ENCODE measurements at places on chromosomes 1 and 21. TPM values are rescaled to one million over a fixed set of nuclear protein-coding genes. Genes with fewer than 3 reads are reported as not detected.

- no peak for DNase-seq
Observed at GRCh38 chr1:19759740-19760089, 40.0 kb downstream of the TMCO4 start.

Gene CCDC24
- total RNA-seq = 0.86 TPM

Gene MAP10
- 2.8 TPM for total RNA-seq

DNA sequence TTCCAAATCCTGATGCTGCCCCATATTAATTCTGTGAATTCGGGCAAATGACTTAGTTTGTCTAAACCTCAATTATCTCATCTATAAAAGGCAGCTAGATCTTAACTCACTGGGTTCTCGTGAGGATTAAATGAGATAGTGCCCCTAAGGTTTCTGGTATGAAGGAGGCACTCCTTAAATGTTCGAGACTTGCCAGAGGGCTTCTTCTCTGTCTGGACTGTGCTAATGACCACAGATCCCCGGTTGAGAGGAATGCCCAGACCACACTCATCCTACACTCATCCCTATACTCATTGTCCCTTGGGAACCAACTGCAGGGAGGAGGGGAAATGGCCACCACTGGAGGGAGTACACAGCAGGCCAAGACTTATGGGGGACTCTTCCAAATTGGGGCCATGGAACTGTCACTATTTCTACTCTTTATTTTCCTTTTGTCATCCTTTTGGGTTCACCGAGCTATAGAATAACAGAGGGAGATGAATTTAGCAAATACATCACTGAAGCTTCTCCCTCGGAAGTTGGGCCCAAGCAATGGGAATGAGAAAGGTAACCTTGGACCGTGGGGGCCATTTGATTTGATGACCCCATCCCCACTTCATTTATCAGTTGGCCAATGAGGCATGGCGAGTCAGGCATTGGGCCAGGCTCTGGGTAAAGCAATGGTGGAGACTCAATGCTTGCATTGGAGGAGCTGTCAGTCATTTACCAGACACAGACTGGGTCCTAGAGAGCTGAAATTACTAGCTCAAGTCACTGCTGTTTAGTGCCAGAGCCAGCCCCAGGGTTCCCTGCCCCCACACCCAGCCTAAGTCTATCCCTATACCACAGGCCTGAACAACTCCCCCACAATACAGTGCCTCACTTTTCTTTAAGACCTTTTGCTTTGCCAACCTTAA, 5.1 kb downstream of the ATF3 start:
- DNase-seq = no peak

DNA sequence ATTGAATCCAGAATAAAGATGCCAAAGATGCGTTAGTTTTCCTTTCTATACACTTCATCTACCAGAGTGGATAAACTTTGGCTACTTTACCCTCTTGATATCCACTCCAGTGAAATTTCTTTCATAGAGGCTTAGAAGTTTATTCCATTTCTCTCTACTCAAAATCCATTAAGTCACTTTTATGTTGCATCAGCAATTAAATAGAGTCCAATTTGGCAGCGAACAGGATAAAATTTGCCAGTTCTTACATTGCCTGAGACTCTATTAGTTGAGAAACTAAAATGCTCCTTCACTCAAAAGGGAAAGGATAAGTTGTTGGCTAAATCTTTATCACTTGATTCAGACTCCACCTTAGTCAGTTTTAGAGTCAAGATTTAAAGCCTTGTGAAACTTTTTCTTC, 57.9 kb downstream of the ACBD6 start:
- no peak for DNase-seq

Gene MLLT11
- 2.9 TPM for total RNA-seq

DNA sequence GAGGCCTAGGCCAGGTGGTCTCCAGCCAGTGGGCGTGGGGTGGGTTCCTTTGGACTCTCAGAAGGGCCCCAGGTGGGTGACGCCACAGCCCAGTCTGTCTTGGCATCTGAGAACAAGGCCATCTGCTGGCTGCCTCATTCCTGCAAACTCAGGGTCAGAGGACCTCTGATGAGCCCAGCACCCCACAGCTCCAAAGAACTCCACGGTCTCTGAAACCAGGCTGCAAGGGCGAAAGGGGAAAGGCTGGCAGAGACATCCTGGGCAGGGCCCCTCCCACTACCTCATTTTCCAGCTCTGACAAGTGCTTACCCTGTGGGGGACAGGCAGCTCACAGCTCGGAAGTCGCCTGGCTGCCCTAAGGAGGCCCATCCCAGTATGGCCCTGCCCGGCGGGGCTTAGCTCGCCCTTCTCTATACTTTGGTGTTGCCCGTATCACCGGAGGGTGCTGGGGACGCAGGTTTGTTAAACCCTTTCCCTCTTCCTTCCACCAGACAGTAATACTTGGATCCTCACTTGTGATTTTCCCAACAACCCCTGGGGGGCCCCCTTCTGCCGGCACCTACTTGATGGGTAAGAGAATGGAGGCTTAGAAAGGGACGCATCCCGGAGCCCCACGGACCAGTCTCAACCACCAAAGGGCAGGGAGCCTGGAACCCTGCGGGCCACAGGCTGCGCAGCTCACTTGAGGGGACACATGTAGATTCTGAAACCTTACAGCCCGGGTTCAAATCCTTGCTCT, 10.9 kb upstream of the EDN2 start:
- peak; percentile 46 for DNase-seq

Gene DNAJC28
- 5.7 TPM for total RNA-seq

Gene ST6GALNAC3
- 4.5 TPM for total RNA-seq

DNA sequence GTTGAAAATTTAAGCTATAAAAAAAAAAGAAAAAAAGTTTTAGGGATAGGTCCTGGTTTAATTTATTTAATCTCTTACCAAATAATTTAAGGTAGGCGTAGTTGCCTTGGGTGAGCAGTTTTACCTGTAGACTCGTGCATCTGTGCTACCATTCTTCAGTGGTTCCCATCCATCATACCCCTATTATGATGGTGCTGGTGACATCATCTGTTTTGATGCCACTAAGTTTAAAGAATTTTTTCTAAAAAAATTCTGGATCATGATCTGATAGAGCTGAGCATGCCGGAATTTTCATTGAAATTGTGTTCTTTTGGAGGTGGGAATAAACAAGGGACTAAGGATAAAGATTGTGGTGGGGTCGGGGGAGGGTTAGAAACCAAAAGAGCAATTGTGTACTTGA, 15.7 kb downstream of the LAMC1 start:
- DNase-seq = no peak

DNA sequence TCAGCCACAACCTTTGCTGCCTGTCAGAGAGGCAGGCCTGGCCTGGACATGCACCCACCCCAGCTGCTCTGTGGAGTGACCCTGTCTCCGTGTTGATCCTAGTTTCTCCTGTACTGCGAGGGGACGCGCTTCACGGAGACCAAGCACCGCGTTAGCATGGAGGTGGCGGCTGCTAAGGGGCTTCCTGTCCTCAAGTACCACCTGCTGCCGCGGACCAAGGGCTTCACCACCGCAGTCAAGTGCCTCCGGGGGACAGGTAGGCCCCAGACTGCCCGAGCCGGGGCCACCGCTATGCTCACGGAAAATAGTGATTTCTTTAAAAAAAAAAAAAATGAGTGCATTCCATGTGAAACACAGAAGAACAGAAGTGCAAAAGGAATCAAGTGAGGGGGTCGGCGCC, 41.6 kb upstream of the TRAPPC10 start:
- DNase-seq = no peak

Gene TRIM46
- 0.08 TPM for total RNA-seq

Gene PTPN22
- total RNA-seq = 0.35 TPM

- DNase-seq = no peak
Observed at GRCh38 chr1:17192394-17193221, 12.3 kb upstream of the PADI1 start.

DNA sequence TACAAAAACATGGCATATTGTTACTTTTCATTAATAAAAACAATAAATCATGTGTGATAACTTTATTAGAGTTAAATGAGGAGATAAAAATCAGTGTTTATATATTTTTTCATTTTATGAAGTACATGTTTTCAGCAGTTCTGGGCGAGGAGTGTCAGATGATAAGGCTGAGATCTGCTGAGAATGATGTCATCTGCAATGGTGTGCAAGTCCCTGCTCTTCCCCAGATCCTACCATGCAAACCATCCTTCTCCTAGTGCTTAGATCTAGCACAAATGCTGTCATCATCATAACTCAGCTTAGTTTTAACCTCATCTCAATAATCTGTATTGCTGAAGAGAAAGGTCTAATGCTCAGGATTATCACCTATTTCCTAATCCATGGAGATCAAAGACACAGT, 214.4 kb upstream of the DAB1 start:
- DNase-seq = no peak

- DNase-seq = no peak
Observed at GRCh38 chr1:9183441-9183840, 51.1 kb upstream of the H6PD start.

Gene S100A4
- total RNA-seq = 130 TPM

- no peak for DNase-seq
Observed at GRCh38 chr1:64163970-64164369, 39.5 kb upstream of the UBE2U start.

DNA sequence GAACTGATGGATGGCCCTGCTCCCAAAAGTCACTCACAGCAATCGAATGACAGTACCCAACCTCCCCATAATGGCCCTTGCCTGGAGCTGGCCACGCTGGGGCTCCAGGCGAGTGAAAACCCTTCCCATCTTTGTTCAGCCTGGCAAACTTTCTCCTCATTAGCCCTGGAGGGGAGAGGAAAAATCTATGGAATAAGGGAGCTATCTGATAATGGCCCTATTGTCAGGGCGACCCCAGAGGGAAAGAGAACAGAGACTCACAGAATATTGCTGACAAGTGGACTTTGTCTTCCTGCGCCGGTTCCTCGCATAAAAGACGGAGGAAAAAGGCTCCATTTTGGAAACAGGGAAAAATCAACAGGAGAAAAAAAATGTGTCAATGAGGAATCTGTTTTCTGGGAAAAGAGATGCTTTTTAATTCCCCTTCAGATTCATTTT, 13.0 kb upstream of the ARHGEF16 start:
- no peak for DNase-seq

DNA sequence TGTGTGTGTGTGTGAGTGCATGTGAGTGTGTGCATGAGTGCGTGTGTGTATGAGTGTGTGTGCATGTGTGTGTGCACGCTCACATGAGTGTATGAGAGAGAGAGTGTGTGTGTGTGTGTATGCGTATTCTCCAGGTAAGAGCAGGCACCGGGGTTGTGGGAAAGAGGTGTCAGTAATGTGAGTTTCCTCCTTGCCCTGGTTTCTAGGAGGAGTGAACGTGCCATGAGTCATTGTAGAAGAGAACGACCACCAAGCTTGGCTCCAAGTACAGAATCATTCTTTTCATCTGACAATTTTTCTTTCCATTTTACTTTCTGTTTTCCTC, 79.1 kb downstream of the POFUT2 start:
- DNase-seq = no peak

- no peak for DNase-seq
Observed at GRCh38 chr1:115288591-115289198, 49.4 kb downstream of the NGF start.

DNA sequence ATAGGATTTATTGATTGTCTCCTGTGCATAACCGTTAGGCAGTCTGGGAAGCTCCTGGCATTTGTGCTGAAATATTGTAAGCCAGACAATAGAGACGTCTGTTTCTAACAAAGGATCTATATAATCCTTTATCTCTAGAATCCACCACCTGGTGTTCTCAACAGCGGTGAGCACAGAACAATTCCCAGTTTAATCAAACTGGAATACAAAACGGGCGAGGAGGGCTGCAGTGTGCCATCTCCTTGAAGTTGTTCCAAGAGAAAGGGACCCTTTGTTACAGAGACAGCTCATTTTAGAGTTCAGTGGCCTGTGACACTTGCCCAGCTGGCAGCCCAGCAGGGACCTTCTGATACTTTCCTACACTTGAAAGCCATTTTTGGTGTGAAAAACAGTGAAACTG, 162.8 kb upstream of the IVNS1ABP start:
- no peak for DNase-seq

Gene FALEC
- not detected for total RNA-seq

GRCh38 chr1:175713381-175713780, 30.0 kb downstream of the TNR start:
- DNase-seq = no peak

Gene CCDC185
- total RNA-seq = not detected

GRCh38 chr1:177586429-177586828, 383.4 kb downstream of the SEC16B start:
- no peak for DNase-seq

Gene ARHGEF10L
- 55.6 TPM for total RNA-seq

- peak; percentile 81 for DNase-seq
Observed at GRCh38 chr1:241998412-241998921, 431 bp downstream of the MAP1LC3C start.

- no peak for DNase-seq
Observed at GRCh38 chr1:117796226-117796625, 133.2 kb downstream of the GDAP2 start.

Gene NTMT2
- 4.1 TPM for total RNA-seq

Gene KRTAP20-2
- not detected for total RNA-seq

GRCh38 chr1:87329526-87330056, 911 bp downstream of the LMO4 start:
- no peak for DNase-seq

DNA sequence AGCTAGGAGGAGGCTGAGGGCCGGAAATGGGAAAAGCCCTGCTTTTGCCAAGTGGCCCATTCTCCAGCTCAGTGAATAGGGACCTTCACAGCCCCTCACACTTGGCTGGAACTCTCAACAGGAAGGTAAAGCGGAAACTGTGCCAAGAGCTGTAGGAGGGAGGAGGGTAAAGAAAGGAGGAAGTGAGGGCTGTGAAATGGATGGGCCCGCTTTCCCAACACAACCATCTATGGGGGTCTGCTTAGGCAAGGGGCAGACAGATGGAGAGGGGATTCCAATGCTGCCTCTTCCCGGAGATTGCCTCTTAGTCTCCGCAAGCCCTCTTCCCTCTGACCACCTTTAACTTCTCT, 5.2 kb downstream of the INKA2 start:
- DNase-seq = no peak

- no peak for DNase-seq
Observed at GRCh38 chr1:39452081-39452480, 39.4 kb upstream of the BMP8A start.

Gene GABPA
- 15.5 TPM for total RNA-seq

Gene LYPD8
- total RNA-seq = not detected

DNA sequence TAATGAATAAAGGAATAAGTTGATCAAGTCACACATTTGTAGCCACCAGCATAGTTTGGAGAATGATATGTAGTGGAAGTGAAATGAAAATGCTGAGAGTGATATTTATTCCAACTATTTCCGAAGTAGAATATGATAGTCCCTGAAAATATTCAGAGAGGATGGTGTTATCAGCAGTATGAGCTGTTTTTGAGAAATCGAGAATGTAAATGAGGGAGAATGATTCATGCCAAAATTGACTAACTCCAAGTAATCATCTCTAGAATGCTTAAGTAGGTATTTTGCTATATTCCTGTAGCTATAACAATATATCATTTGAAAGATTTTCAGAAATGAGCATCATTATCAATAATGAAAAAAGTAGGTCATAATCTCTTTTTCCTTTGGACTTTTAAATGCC, 178.9 kb downstream of the PDE4B start:
- no peak for DNase-seq

- DNase-seq = peak; percentile 90
Observed at GRCh38 chr1:152001631-152002584, 8.2 kb upstream of the S100A10 start.

GRCh38 chr21:42463861-42464515, 32.0 kb downstream of the RSPH1 start:
- no peak for DNase-seq

Gene KIAA0040
- 15.4 TPM for total RNA-seq

Data from Right ventricle myocardium superior (tissue), 1 donor.